ENCODE measurements at places on chromosomes 12 and 14.
A peak's percentile ranks its signal among the peaks of the same experiment; 100 is the strongest.

DNA sequence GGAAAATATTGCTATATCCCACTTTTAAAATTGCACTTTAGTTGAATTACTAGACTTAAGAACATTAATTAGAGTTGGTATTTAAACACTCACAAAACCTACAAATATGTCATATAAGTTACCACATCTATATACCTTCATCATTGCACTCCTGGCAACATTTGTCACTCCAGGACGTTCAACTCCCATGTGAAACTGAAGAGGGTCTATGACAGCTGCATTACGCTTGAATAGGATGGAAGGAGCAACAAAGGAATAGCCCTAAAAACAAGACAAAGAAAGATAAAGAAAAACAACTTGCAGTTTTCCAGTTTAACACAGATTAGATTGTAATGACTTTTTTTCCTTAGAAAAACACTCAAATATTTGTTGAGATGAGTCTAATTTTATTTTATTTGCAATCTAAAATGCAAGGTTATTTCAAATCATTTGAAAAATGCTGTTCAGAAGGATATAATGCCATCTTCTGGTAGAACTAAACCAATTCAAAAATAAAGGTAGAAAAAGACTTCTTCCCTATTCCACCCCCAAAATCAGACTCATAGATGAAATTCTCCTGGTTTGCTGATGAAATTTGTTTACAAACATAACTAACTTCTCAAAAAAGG is 84.3 kb upstream of the TTC7B start:
- DNase-seq: no peak

DNA sequence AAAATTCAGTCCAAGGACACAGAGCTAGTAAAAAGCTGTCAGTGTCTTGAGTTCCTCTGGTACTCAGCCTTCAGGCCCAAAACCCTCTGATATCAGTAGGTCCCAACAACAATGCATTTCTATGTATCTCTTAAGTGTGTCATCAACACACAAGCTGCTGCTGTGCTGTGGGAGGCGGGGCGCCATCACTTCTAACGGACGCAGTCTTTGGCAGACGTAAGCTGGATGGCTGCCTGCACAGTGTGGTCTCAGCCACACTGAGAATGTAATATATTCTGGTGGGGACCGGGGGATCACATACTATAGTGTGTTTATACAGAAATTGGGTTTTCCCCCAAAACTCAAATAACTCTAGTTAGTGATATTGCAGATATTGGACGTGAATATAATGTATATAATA is 123.9 kb downstream of the SUDS3 start:
- DNase-seq: no peak

DNA sequence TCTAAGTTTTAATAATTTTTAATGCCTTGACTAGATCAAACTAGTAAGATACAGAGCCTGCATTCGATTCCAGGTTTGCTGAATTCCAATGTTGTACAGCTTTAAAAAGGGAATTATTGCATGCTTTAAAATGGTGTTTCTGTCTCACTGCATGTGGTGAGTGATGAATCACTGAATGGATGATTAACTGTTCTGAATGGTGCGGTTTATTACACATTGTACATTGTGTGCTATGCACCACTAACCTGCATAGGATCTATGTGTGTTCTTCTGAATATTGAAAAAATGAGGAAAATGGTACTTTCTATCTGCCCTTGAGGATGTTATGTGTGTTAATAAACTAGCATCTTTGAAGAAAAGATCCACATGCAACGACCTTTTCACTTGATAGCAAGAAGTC is 231.7 kb downstream of the NRXN3 start:
- DNase-seq: no peak

- no peak for DNase-seq
These were observed 80.9 kb downstream of the NDUFA12 start for GRCh38 chr12:94922561-94922960.

GRCh38 chr12:42716491-42716891 is 126.9 kb upstream of the PRICKLE1 start:
- no peak for DNase-seq

- DNase-seq: no peak
These were observed 233.6 kb downstream of the BCL11B start for GRCh38 chr14:99038431-99038820.

- DNase-seq: no peak
These were observed 9.2 kb upstream of the PLEKHD1 start for GRCh38 chr14:69475194-69475818.

GRCh38 chr12:56119361-56119796 is 1.3 kb downstream of the ZC3H10 start:
- DNase-seq: peak; percentile 10

DNA sequence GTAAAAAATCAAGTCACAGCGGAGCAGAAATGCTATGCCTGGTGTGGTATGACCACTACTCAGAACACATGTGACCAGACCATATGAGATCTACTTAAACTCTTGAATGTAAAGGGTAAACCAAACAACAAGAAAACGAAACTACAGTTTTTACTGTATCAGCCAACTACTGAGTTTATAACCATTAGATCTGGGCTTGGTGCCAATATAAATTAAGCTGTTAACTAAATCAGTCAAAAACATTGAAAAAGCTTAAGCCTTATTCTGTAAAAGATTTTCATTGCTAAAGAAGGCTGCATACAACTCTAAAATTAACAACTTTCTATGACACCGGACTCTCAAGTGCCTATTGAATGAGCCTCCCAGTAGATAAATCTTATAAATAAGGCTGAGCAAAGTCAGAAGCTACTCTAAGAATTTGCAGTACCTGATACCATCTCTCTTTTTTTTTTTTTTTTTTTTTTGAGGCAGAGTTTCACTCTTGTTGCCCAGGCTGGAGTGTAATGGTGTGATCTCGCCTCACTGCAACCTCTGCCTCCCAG is 35.4 kb downstream of the SPTLC2 start:
- no peak for DNase-seq

- DNase-seq: no peak
These were observed 408.7 kb downstream of the ADAMTS20 start for GRCh38 chr12:43143278-43143677.

DNA sequence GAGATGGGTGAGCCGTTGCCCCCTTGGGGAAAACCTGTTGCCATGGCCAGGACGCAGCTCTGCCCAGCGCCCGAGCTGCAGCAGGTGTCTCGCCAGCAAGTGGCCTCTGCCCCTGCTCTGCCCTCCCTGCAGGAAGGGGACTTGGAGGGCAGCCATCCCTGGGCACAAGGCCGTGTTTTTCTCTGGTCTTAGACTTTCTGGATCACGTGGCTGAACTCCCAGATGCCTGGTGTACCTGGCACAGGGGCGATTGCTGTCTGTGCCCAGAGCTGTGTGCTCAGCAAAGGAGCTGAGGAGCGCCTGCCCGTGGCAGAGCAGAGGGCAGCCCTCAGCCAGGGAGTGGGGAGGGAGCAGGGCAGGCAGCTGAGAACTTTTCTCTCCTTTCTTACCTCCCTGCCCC is 38.0 kb downstream of the TMEM63C start:
- DNase-seq: no peak

GRCh38 chr14:77059276-77059915 is 30.9 kb upstream of the IRF2BPL start:
- DNase-seq: no peak

DNA sequence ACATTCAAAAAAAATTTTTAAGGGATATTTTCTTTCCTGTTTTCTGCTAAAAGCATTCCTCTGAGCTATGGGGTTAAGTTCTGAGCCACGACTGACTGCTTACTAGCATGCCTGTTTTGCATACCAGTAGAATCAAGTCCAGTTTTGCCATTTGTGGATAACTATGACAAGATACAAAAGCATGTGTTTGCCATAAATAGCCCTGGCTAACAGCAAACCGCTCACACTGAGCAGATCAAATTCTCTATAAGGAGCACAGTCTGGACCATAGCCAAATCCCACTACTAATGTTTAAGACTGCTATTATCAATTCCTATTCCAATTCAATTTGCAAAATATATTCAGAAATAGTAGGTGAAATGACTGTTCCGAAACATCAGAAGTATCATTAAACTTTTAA is 3.2 kb downstream of the CFL2 start:
- no peak for DNase-seq
